ENCODE measurements at places on chromosomes 6 and 20.
A peak's percentile ranks its signal among the peaks of the same experiment; 100 is the strongest.

- no peak for DNase-seq
These were observed 17.1 kb downstream of the TTK start for GRCh38 chr6:80021591-80021990.

DNA sequence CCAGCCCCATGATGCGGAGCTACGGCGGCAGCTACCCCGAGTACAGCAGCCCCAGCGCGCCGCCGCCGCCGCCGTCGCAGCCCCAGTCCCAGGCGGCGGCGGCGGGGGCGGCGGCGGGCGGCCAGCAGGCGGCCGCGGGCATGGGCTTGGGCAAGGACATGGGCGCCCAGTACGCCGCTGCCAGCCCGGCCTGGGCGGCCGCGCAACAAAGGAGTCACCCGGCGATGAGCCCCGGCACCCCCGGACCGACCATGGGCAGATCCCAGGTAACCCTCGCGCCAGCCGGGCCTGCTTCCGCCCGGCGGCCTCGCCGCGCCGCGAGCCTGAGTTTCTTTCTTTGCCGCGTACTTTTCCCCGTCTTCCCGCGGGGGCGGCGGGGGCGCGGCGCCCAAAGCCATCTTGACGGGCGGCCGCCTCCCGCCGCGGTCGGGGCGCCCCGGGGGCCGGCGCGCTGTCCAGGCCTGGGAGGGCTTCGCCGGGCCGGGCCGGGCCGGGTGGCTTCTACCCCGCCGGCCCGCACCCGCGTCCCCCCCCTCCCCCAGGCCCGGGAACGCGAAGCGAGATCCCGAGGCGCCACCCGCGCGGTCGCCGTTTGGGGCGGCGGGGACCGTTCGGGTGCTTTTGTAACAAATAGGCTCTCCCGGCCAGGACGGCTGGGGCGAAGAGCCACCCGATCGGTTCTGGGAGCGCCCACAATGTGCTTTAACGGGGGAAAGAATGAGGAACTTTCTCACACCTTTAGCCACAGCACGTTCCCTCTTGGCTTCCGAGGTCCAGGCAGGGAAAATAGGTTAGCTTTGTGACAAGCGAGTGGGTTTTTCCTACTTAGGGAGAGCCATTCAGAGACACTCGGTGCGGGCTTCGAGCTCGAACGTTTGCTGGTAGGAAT lies 2.3 kb downstream of the ARID1B start:
- DNase-seq: no peak

DNA sequence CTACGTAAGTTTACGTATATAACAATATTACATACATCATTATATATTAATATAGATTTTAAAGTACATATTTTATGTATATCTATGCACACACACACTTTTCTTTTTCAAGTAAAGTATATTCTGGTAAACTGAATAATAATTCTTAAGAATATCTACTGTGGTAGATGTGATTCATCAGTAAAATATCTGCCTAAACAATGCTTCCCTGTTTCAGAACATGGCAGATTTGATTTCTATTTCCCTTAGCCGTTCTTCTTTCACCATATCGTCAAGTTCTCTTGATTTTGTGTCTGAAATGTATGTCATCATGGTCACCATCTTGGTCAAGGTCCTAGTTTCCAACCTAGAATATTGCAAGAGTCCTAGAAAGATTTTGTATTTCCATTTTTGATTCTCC lies 195.6 kb downstream of the HDGFL1 start:
- peak; percentile 10 for DNase-seq

DNA sequence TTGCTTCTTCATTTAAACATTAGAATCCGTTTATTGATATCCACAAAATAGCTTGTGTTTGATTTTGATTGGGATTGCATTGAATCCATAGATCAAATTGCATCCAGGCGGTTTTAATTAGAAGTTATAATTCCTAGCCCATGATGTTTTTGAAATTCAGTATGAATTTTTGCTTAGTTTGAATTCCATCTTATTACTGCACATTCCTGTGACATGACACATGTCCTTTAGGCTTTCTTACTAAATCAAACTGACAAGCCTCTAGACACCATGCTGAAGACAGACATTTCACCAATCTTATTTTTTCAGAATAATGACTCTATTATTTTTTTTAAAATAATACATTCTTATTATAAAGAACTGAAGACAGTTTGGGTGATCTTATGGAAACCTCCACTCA lies 21.4 kb upstream of the PI16 start:
- peak; percentile 62 for DNase-seq

DNA sequence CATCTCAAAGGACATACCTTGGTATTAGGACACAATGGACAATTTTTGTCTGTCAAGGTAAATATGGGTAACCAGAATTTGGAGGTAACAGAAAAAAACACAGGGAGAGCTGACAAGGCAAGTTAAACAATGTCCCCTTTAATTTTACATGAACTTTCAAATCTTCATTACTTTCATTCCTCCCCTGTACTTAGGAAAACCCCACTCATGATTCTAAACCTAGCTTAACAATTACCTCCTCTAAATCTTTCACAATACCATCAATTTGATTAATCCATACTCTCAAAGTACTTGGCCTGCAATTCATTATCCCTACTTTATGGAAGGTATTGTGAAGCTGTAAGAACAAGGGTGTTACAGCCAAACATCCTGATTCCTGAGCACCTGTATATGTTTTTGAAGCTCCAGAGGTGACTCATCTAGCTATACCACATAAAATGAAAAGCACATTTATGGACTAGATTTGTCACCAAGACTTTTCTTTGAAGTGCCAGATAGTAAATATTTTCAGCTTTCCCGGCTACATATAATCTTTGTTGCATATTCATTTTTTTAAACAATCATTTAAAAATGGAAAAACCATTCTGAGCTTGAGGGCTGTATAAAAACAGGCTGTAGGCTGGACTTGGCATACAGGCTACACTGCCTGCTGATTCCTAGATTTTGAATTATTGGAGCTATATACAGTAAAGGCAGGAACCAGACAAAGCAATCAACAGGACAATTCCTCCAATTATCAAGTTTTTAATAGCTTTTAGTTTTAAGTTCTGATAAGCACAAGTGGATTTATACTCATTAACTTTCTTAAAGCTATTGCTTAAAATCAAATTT lies 22.9 kb downstream of the DEK start:
- peak; percentile 53 for DNase-seq

DNA sequence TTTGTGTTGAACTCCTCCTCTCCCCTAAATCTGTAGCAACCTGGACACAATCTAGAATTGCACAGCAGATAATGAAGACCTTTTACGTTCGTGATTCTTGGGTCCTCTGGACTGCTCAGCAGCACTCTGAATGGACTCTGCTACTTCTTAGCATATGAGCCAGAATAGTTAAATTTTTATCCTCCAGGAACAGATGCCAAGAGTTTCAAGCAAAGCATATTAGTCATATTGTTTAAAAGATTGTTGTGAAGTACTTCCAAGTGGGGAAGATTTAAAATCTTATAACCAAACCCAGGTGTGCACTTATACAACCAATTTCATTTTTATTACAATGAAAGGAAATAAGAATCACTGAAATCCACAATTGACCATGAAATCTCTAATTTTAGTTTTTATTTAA lies 118.9 kb upstream of the EXOC2 start:
- DNase-seq: no peak

DNA sequence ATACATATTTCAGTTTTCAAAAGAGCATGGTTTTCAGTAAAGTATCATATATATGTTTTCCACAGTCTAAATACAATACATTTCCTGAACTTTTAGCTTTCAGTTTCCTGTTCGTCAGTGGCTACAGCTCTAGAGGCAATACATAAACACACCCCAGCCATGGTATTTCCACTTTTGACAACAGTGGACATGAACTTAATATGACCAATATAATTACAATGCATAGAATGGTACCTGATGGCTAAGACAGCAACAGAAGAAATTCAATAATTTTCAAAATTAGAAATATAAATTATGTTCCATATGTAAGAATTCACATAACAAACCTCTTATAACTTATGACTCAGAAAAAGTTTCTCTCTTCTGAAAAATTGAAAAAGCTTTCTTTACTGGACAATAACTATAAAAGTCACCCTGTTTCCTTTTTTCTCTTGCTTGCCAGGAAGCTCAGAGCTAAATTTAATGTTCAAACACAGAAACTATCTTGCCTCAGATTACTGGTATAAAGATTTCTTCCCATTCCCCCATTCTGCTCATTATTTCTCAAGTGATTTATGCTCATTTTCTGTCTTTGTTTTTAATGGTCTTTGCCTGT lies 19.2 kb downstream of the FKBP5 start:
- no peak for DNase-seq

- DNase-seq: no peak
These were observed 3.3 kb downstream of the RMND1 start for GRCh38 chr6:151448623-151449022.

- peak; percentile 58 for DNase-seq
These were observed 61.4 kb downstream of the WDR27 start for GRCh38 chr6:169640351-169640852.

- DNase-seq: no peak
These were observed 187.9 kb upstream of the GMDS start for GRCh38 chr6:2433266-2433665.

DNA sequence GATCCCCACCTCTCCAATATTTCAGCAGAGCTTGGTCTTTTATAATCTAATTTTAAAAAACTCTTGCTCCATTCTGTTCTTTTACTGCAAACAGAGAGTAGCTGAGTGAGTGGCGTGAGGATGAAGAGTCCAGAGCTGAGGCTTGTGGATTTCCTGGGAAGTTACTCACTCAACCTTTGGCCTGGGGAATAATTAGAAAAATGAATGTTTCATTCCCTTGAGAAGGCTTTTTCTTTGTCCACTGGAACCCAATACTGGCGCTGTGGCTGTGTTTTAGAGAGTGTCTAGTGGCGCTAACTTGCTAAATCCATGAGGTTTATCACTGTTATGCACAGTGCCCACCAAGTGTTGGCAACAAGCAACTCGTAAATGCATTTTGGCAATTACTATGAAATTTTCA lies 251.5 kb downstream of the HIVEP2 start:
- peak; percentile 85 for DNase-seq

GRCh38 chr6:156126535-156126934 lies 650.6 kb upstream of the ARID1B start:
- DNase-seq: no peak

GRCh38 chr6:145744619-145745018 lies 9.3 kb upstream of the EPM2A start:
- peak; percentile 6 for DNase-seq

GRCh38 chr20:39462416-39462945 lies 500.3 kb downstream of the DHX35 start:
- peak; percentile 56 for DNase-seq

GRCh38 chr6:393391-394221 lies 2.1 kb downstream of the IRF4 start:
- no peak for DNase-seq

- DNase-seq: no peak
These were observed 20.4 kb downstream of the DSTN start for GRCh38 chr20:17590245-17590644.

DNA sequence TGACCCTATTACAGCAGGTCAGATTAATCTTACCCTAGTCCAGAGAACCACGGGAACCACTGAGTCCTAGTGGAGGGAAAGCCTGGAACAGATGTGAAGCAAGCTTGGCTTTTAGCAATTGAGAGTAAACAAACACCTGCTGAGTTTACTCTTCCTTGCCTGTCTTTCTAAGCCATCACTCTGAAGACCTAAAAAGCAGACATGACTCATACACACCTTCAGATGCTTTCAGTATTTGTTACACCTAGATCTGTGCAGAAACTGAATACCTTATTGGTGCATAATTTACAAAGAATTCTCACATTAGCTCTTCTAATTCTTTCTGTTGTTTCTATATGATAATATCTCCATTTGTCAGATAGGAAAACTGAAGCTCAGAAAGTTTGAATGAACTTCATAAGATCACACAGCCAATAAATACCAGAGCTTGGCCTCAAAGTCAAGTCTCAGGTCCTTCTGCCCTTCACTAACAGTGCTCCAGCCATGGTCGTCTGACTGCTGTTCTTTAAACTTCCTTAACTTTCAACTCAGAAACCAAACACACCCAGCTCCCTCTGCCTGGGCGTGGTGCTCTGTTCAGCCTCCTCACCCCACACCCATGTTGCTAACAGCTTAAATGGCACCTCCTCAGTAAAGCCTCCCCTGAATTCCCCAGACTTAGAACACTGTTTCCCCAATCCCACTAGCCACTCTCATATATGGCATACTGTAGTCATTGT lies 8.6 kb upstream of the GABBR1 start:
- DNase-seq: no peak

DNA sequence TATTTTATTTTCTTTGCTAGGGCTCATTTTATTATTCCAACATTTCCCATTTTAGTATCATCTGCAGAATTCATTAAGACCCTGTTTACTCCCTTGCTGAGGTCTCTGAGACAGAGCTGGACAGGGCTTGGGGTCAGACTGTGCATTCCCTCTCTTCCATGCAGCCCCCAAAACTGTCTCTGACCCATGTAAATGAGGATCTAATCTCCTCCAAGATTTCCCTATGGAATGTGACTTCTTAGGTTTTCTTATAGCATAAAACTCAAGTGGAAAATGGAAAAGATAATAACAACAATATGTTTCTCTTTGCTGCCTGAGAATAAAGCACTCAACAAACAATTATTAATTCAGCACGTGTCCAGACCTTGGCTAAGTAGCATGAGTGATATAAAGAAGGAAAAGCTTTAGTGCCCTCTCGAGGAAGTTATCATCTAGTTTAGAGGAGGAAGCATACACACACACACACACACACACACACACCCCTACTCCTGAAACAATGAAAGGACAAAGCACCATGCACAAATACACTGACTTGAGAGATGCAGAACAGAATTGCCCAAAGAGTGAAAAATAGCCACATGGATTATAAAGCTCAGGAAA lies 815.5 kb downstream of the BCKDHB start:
- DNase-seq: peak; percentile 28

DNA sequence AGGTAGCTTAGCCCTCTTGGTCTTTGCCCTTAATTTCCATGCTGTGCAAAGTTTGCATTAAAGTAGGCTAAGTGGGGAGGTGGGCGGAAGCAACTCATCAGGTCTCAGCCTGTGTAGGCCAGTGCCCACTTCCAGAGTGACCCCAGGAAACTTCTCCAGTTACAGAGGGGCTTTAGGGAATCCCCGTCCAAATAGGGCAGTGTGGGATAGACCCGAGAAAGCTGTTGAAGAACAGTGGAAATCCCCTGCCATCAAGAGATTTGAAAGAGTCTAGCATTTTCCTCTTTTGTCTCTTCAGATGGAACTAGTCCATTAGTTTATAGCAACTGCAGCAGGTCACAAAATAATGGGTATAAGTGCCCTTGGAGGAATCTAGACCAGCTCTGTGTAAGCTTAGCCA lies 20.2 kb downstream of the SF3B5 start:
- DNase-seq: no peak

GRCh38 chr6:32047855-32048766 lies 9.9 kb downstream of the CYP21A2 start:
- peak; percentile 49 for DNase-seq

DNA sequence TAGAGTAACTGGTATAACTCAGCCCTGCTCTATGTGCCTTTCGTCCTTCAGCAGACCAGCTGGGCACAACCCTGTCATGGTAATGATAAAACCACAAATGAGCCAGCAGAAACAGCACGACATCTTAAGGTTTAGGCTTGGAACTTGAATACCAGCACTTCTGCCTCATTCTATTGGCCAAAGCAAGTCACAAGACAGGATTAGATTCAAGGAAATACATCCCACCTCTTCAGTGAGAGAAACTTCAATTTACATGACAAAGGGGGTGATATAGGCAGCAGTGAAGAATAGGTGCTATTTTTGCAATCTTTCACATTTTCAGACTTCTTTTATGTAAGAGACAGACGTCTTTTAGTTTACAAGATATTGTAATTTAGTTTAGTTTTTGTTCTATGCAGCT lies 69.8 kb upstream of the SLC35F1 start:
- DNase-seq: no peak

Measured in fibroblast of mammary gland (primary cell).